Activated CD4-positive, alpha-beta memory T cell treated with anti-CD3 and anti-CD28 coated beads, Interleukin-2, amount 10 ng/mL, durations not matched to agents 7 days and 5 days (primary cell): ENCODE measurements at places on chromosomes 2 and 18.

DNA sequence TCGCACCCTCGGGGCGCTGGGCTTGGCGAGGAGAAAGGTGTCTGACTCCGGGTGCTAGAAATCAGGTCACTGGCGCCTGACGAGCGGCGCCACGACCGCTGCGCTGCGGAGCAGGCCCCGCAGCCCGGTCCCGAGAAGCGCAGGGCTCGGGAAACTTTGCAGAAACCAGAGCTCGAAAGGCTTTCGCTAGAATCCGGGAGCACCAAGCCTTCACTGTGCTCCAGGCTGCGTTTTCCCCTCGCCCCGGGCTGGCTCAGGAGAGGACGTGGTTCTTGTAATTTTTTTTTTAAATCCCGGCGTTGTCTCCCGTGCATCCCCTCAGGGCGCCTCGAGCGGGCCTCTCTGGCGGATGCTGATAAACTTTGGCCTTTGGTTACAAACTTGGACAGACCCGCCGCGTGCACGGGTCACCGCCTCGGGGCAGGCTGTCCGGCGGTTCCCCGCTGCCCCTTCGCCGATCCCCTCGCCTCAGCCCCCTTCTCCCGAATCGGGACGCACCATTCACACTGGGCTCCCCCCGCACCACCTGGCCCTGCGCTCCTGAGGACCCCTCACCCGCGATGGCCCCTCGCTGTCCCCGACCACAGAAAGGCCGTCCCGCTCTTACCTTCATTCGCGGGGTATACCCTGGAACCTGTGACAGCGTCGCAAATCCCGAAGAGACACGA lies 419 bp downstream of the EPHA4 start:
- peaks cover 29% of the 10 kb centered on the region for H3K4me1 ChIP-seq
- peak overlapping the region; percentile 82 for H3K4me3 ChIP-seq
- H3K36me3 ChIP-seq: peaks cover 15% of the 10 kb centered on the region
- peaks cover 49% of the 10 kb centered on the region for H3K27me3 ChIP-seq
- H3K27ac ChIP-seq: peak overlapping the region; percentile 53

- no peaks in the 10 kb centered on the region for H3K36me3 ChIP-seq
- peaks cover 3% of the 10 kb centered on the region for H3K4me1 ChIP-seq
- H3K27ac ChIP-seq: no peak overlapping the region
- H3K27me3 ChIP-seq: peaks cover 5% of the 10 kb centered on the region
Observed at GRCh38 chr18:59063912-59064311, 75.8 kb upstream of the SEC11C start.

- no peak for DNase-seq
- peaks cover 59% of the 10 kb centered on the region for H3K36me3 ChIP-seq
- H3K4me1 ChIP-seq: no peaks in the 10 kb centered on the region
Observed at GRCh38 chr2:233468047-233468740, 98.4 kb downstream of the USP40 start.

- no peak overlapping the region for H3K27ac ChIP-seq
- H3K4me1 ChIP-seq: no peaks in the 10 kb centered on the region
- no peaks in the 10 kb centered on the region for H3K27me3 ChIP-seq
- H3K4me3 ChIP-seq: no peak overlapping the region
- DNase-seq: no peak
Observed at GRCh38 chr18:66046032-66046602, 295.3 kb downstream of the CDH7 start.
